ENCODE measurements at places on chromosomes 16 and 17.

DNA sequence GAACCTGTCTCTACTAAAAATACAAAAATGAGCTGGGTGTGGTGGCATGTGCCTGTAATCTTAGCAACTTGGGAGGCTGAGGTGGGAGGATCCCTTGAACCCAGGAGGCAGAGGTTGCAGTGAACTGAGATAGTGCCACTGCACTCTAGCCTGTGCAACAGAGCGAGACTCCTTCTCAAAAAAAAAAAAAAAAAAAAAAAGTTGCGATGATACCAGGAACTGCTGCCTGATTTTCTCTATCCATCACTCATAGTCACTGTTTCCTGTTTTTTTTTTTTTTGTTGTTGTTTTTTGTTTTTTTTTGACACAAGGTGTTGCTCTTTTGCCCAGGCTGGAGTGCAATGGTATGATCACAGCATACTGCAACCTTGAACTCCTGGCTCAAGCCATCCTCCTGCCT, 59.2 kb downstream of the ABCC1 start:
- DNase-seq, result no peak

- DNase-seq, result no peak
These were observed 2.4 kb downstream of the OSGIN1 start for GRCh38 chr16:83955218-83956130.

- DNase-seq, result no peak
These were observed 35.5 kb downstream of the CLUAP1 start for GRCh38 chr16:3536271-3536731.

DNA sequence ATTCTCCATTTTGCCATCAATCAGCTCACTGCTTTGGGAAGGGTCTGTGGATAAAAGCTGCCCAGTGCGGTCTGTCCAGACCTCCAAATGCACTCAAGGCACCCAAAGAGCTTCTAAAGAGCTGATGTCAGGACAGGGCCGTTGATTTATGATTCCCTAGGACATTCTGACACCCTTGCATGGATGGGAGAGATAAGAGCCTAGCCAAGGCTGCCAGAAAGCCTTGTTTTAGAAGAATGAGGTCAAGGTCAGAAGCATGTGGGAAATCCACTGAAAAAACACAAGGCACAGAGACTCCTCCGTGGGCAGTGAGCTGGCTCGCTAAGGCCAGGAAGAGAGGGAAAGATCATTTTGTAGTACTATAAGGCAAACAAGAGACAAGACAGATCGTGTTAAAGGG, 214.0 kb downstream of the CDH11 start:
- no peak for DNase-seq

DNA sequence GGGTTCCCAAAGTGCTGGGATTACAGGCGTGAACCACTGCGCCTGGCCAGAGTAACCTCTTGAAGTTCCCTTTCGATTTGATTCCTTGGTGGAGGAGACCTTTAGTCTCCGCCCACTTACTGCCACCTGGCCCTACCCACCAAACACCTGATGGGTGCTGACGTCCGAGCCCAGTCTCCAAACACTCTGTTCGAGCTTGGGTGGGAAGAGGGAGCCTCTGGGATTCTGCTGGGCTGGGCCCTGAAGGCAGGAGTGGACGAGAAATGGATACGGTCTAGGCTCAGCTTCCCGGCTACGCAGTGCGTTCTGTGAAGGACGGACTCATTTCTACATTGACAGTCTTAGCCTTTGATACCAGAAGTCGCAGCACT, 870 bp upstream of the ITGA3 start:
- no peak for DNase-seq

Data from stimulated activated CD8-positive, alpha-beta memory T cell treated with anti-CD3 and anti-CD28 coated beads, Interleukin-4, amount 100 ng/mL, for 1 hour (primary cell).